ENCODE measurements at places on chromosomes 3 and 15.

- no peak for DNase-seq
These were observed 48.7 kb downstream of the EFCAB12 start for GRCh38 chr3:129379582-129380358.

DNA sequence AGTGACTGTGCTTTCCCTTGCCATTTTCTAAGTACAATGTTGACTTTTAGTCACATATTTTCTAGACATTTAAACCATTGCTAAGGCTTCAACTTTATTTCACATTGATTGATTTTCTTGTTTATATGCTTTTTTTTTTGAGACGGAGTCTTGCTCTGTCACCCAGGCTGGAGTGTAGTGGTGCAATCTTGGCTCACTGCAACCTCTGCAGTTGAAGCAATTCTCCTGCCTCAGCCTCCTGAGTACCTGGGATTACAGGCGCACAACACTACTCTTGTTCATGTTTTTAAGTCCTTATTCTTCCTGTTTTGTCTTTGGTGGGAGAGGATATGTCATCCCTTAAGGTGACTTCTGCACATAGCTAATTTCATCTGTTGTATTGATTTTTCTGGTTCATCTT is 74.9 kb upstream of the LRRFIP2 start:
- DNase-seq: no peak

GRCh38 chr3:127785711-127786265 is 36.5 kb downstream of the MGLL start:
- DNase-seq: no peak

DNA sequence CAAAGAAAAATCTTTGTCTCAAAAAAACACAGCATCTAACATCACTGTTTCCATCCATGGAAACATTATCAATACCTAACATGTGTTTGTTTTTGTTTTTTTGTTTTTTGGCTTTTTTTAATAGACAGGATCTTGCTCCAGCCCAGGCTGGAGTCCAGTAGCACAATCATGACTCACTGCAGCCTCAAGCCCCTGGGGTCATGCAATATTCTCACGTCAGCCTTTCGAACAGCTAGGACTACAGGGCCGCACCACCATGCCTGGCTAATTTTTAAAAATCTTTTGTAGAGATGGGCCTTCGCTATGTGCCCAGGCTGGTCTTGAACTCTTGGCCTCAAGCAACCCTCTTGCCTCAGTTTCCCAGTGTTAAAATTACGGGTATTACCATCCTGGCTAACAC is 52.8 kb downstream of the RAF1 start:
- no peak for DNase-seq

DNA sequence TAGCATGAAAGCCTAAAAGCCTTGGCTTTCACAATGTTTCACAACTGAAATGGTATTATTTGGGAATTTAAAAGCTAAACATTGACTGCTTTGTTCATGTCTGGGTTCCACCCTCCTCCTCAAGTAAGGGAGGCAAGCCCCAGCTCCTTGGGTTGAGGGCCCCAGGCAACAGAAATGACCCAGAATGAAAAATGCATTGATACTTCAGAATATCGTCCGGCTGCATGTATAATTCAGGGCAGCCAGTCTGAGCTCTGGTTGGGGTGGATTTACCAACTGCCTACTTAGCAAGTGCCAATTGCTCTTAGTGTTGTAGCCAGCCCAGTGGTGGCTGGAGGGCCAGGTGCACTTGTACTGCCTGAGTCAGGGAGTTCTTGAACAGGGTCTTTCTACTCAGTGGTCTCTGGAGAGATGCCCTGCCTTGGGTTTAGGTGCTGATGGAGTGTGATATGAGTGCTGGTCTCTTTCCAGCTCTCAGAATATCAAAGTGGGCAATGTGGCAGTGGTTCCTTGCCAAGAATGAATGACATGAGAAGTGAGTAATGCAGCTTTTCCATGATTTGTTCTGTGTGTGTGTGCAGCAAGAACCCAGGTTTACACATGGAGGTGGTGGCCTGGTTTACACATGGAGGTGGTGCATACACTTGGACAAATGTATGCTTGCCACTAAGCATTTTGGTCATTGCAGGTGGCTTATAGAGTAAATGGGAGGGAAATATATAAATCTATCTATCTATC is 40.9 kb upstream of the ADAMTSL3 start:
- no peak for DNase-seq

DNA sequence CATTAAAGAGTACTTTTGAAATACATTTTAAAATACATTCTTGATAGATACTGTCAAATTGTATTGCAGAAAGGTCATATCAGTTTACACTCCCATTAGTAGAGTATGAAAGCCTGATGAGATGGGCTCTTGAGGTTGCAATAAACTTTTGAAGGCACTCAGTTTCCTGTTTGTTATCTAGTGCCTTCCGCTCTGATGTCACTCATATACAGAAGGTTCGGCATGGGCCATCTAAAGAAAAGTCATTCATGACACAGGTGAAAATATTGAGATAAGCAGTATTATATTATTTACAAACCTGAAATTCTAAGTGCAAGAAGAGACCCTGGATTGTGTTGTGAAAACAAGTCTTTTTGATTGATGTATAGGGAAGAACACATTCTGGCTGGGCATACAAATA is 36.5 kb upstream of the DENND4A start:
- DNase-seq: no peak

DNA sequence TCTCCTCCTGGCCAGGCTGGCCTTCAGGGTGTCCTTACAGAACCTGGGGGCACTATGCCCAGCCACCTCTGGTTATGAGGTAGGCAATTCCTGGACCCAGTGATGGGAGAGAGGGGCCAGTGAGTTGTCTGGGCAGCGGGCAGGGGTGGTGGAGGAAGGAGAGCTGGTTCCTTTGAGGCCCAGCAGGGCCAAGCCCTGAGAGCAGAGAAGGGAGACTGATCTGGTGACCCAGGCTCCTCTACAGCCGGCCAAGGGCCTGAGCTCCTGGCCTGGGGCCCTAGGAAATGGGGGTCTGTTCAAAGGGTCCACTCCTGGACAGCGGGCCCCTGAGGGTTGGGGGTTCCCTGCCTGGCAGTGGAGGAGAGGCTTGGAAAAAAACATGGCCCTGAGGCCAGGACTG is 7.9 kb downstream of the SLC38A3 start:
- no peak for DNase-seq

DNA sequence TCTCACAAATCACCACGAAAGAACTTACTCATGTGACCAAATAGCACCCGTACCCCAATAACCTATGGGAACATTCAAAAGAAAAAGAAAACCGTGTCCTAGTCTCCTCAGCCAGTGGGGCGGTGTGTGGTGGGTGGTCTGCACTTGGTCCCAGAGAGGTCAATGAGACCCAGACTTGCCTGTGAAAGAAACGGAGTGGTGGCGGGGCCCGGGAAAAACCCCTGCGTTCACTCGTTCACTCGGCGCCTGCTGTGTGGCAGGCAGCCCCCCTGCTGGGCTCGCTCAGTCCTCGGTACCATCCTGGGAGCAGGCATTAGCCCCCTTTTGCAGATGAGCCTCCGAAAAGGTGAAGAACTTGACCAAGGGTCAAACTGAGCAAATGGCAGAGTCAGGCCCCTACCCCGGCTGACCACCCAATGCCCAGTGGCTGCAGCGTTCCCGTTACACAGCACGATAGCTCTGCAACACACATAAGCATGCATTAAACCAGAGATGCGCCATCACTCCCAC is 36.0 kb downstream of the ZDHHC19 start:
- DNase-seq: no peak

GRCh38 chr3:188279502-188280335 is 125.8 kb downstream of the LPP start:
- no peak for DNase-seq

- DNase-seq: no peak
These were observed 66.5 kb upstream of the SKOR1 start for GRCh38 chr15:67758619-67759300.

DNA sequence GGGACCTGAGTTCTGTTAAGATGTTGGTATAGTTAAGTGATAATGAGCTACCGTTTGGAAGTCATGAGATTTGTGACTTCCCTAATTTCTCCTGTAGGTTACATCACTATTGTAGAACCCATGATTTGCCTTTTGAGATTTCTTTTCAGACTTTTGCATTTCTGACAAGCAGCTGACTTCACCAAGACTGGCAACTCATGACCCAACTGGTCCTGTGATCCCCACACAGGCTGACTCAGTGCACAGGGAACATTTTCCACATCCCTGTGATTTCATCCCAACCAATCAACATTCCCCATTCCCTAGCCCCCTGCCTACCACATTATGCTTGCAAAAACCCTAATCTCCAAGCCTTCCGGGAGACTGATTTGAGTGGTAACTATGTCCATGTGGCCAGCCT is 242.1 kb upstream of the PDZRN3 start:
- no peak for DNase-seq

Measured in activated CD4-positive, CD25-positive, alpha-beta regulatory T cell (primary cell).